ENCODE measurements at places on chromosomes 7 and 10.

DNA sequence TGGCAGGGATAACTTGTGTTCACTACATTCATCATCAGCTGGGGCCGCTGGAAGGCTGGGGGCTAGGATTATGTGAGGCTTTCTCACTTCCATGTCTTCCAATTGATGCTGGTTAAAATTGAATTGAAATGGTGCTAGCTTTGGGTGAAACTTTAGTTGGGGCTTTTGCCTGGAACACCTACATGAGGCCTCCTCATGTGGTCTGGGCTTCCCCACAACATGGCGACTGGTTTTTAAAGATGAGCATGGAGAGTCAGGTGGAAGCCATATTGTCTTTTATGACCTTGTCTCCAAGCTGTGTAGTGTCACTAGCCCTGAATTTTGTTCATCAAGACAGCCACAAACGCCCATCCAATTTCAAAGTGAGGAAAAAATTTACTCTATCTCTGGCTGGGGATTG, 1033.9 kb downstream of the TYW1 start:
- no peak for DNase-seq

GRCh38 chr7:83524277-83525075, 124.5 kb downstream of the SEMA3E start:
- DNase-seq, result no peak

DNA sequence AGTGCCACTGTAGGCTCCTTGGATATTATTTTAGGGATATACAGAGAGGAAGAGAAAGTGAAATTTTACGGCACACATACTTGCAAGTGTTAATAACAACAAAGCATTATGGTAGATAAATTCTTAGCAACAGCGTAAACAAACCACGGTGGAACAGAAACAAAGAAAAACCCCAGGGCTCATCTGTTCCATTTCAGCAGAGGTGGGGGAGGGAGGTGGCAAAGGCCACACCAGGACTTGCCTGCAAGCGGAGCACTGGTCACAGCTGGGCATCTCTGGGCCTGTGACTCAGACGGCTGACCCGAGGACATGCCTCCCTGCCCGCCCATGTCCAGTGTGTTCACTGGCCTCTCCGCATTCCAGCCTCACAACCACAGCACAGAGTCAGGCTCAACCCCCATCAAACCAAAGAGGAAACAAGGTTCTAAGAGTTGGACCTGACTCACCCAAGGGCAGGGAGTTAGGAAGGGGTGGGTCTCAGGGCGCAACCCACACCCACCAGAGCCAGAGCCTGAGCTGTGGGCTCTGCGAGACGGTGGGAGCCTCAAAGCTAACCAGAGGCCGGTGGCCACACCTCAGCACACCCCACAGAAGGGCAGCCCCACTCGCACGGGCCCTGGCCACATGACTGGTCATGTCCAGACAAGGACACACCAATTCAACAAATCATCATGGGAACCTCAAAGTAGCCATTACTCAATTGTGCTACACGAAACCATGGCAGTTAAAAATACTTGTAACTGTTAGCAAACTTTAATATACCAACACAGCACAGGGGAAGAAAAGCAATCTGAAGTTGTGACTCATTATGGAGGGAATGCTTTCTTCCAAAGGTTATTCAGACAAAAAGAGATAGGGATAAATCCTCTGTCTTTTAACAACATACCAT, 10.7 kb downstream of the ESYT2 start:
- DNase-seq, result no peak

GRCh38 chr7:138951953-138952352, 29.2 kb downstream of the KIAA1549 start:
- no peak for DNase-seq

- DNase-seq, result no peak
Observed at GRCh38 chr7:147412109-147412508, 1178.5 kb upstream of the C7orf33 start.

DNA sequence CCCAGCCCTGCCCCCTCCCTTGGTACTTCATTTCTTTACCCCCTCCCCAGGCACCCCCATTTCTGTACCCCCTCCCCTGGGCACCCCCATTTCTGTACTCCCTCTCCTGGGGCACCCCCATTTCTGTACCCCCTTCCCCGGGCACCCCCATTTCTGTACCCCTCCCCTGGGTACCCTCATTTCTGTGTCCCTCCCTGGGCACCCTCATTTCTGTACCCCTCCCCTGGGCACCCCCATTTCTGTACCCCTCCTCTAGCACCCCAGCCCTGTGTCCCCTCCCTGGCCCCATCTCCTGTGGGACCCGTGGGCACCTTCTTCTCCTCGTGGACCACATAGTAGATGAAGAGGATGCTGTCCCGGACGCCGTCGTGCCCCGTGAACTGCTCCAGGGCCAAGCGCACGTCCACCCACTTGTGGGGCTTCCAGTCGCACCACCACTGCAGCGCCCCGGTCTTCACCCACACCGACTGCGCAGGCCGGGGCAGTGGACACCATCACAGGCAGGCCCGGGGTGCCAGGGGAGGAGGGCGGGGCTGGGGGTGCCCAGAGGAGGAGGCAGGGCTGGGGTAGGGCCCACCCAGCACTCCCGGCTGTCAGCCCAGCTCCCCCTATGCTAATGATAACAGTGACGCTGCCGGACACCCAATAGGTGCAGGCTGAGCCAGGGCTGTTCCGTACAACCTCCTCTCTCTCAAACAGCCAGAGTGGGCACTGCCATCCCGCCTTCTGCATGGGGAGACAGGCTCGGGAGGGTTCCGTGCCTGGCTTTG, 20.4 kb downstream of the TECPR1 start:
- no peak for DNase-seq

GRCh38 chr10:102422545-102423129, 2.0 kb downstream of the FBXL15 start:
- no peak for DNase-seq

- DNase-seq, result no peak
Observed at GRCh38 chr10:72834183-72834825, 59.2 kb upstream of the OIT3 start.

DNA sequence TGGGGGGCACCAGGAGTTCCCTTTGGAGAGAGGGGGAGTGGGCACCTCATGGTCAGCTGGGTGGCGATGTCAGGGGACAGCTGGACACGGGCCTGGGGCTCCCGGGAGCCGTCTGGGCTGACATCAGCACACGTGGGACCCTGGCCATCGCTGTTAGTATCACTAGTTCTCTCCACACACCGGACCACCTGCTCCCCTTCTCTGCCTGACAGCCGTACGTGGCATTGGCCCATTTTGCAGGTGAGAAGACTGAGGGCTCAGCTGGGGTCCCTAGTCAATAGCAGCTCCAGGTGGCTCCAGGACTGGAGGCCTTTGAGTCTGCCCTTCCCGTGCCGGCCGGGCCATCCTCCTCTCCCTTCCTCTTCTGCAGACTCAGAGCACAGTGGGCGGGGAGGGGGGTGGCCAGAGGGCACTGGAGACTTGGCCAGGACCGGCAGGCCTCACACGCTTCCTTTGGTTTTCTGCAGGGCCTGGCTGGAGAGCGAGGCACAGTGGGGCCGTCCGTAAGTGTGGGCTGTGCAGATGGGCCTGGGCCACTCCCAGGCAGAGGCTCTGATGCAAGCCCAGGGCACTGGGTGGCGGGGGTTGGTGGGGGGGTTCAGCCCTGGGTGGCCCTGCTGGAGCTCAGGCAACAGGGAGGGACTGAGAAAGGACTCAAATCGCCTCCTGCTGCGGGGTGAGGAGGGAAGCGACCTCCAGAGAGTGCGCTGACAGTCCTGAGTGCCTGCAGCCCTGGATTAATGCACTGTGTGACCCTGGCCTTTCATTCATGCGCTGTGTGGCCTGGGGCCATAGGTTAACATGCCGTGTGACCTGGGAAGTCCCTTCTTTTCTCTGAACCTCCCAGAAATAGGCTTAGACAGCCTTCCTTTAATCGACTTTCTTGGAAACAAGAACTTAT, 78.2 kb downstream of the MYL10 start:
- no peak for DNase-seq

- no peak for DNase-seq
Observed at GRCh38 chr7:39526666-39527065, 39.5 kb upstream of the YAE1 start.

- DNase-seq, result no peak
Observed at GRCh38 chr10:132583456-132583855, 45.9 kb downstream of the INPP5A start.

GRCh38 chr10:12579954-12580858, 230.9 kb downstream of the CAMK1D start:
- DNase-seq, result no peak

- DNase-seq, result no peak
Observed at GRCh38 chr10:18185621-18186020, 45.4 kb downstream of the CACNB2 start.

Measured in NCI-H524 treated with DMSO at 0.1 percent for 48 hours (cell line).